ENCODE measurements at places on chromosomes 7 and 10.

- DNase-seq: peak; percentile 87
These were observed 39.1 kb upstream of the PFKFB3 start for GRCh38 chr10:6163364-6164270.

GRCh38 chr7:73770002-73770859, at the start of gene CLDN3:
TSS of gene CLDN3 (minus strand) at chr7:73770270. CDS start at chr7:73770049, 221 bp downstream.
- peak; percentile 37 for DNase-seq

DNA sequence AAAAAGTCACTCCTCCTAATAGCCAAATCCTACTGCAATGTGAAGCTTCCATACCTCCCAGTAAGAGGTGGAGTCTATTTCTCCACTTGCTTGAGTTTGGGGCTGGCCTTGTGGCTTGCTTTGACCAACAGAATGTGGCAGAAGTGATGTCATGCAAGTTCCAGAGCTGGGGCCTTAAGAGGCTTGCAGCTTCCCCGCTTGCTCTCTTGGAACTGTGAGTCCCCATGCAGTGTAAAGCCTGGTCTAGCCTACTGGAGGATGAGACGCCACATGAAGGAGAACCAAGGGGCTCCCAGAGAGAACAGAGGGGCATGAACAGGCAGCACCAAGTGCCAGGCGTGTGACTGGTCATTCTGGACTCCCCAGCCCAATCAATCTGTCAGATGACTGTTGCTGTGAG, 58.6 kb upstream of the OPALIN start:
- no peak for DNase-seq

DNA sequence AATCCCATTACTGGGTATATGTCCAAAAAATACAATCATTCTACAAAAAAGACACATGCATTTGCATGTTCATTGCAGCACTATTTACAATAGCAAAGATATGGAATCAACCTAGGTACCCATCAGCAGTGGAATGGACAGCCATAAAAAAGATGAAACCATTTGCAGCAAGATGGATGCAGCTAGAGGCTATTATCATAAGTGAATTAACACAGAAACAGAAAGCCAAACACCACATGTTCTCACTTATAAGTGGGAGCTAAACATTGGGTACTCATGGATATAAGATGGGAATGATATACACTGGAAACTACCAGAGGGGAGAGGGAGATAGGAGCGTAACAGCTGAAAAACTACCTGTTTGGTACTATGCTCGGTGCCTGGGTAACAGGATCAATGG, 154.0 kb downstream of the TMEM26 start:
- no peak for DNase-seq
